ENCODE measurements at places on chromosomes 1 and 21.

GRCh38 chr1:18875107-18875795 lies 15.8 kb upstream of the TAS1R2 start:
- peak; percentile 72 for DNase-seq

DNA sequence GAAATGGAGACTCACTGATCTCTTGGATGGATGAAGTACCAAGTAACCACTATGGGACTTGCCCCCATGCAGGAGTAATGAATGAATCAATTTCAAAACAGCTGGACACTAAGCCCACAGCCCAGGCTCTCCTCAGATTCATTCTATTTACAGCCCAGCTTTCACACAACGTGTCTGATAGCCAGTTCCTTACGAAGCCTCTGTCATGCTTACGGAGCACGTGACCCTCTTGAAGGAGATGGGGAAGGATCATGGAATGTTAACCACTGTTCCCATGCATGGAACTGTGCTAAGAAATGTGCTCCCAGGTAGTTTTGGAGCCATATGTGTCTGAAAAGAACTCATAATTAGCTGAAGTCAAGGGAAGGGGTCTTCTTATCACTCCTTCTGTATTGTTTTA lies 124.1 kb downstream of the KIF26B start:
- DNase-seq = no peak

- DNase-seq = no peak
Observed at GRCh38 chr1:3598051-3598491, 13.2 kb downstream of the MEGF6 start.

- no peak for DNase-seq
Observed at GRCh38 chr21:42311160-42311559, 4.0 kb downstream of the TFF3 start.

- no peak for DNase-seq
Observed at GRCh38 chr1:14954210-14954609, 199.3 kb upstream of the TMEM51 start.

- no peak for DNase-seq
Observed at GRCh38 chr1:34785231-34785874, 4.3 kb downstream of the GJB3 start.

DNA sequence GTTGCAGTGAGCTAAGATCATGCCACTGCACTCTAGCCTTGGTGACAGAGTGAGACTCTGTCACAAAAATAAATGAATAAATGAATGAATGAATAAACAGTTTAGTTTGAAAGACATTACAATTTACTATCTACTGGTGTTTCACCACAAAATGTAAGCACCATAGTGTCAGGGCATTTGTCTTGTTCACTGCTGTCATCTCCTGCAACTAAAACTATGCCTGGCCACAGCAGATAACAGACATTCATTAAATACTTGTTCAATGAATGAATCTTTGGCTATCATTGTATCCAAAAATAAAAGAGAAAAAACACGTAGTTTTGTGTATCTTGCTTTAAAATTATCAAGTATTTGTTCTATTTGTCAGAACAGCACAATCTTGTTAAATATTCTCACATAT lies 32.5 kb downstream of the SASS6 start:
- no peak for DNase-seq

DNA sequence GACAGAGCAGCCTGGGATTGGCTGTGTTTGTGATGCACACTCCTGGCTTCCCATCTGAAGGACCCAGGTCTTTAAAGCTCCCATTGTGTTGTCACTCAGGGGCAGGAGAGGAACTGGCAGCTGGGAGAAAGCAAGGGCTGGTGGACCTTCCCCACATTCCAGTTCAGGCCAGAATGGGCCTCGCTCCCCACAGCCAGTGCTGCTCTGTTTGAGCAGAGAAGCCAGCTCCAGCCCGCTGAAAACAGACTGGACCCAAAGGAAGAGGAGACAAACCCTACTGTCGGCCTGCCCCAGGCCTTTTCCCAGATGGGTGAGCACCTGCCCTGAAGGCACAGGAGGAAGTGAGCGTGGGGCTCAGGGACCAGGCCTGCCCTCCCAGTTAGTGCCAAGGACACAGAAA lies 499.4 kb downstream of the NPHP4 start:
- DNase-seq = no peak

- DNase-seq = no peak
Observed at GRCh38 chr1:232505884-232506283, 124.0 kb downstream of the SIPA1L2 start.

DNA sequence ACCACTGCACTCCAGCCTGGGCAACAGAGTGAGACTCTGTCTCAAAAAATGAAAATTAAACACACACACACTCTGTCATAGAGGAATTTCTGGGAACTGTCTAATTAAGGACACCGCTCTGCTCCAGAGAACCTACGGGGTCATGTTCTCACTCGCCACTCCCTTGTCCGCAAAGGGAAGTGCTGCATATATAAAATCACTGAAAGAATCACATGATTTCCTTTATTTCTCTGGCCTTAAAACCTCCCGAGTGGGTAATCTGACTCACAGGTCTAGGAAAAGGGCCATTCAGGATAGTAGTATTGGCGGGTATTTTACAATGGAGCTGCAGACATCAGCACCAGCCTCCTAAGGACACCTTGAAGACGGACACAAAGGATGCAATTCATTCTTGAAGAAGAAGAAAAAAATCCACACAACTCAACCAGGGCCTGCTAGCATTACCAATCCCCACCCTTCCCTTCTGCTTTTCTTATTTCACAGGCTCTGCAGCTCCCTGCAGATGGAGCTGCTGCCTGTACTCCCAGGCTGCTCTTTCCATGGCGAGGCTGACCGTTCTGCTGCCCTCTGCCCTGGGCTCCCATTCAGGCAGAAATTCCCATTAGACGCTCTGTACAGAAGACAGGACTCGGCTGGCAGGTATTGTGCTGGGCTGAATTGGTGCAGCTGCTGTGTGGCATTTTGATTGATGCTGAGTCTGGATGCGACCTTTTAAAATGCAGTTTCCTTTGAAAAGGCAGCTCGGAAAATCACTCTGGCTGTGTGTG lies 53.3 kb upstream of the FAM89A start:
- peak; percentile 15 for DNase-seq

GRCh38 chr1:77031106-77031662 lies 163.9 kb downstream of the ST6GALNAC5 start:
- DNase-seq = no peak

- no peak for DNase-seq
Observed at GRCh38 chr21:41387042-41387819, 25.4 kb downstream of the MX2 start.

- DNase-seq = no peak
Observed at GRCh38 chr1:38029685-38030511, 16.7 kb downstream of the POU3F1 start.

DNA sequence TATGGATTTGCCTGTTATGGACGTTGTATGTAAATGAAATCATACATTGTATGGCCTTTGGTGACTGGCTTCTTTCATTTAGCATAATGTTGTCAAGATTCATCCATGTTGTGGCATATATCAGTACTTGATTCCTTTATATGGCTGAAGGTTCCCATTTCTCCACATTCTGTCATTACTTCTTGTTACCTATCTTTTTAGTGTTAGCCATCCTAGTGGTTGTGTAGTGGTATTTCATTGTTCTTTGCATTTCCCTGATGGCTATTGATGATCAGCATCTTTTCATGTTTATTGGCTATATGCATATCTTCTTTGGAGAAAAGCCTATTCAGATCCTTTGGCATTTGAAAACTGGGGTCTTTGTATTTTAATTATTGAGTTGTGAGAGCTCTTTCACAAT lies 39.8 kb upstream of the PODN start:
- no peak for DNase-seq

GRCh38 chr1:210571356-210572284 lies 242.9 kb downstream of the HHAT start:
- DNase-seq = no peak

DNA sequence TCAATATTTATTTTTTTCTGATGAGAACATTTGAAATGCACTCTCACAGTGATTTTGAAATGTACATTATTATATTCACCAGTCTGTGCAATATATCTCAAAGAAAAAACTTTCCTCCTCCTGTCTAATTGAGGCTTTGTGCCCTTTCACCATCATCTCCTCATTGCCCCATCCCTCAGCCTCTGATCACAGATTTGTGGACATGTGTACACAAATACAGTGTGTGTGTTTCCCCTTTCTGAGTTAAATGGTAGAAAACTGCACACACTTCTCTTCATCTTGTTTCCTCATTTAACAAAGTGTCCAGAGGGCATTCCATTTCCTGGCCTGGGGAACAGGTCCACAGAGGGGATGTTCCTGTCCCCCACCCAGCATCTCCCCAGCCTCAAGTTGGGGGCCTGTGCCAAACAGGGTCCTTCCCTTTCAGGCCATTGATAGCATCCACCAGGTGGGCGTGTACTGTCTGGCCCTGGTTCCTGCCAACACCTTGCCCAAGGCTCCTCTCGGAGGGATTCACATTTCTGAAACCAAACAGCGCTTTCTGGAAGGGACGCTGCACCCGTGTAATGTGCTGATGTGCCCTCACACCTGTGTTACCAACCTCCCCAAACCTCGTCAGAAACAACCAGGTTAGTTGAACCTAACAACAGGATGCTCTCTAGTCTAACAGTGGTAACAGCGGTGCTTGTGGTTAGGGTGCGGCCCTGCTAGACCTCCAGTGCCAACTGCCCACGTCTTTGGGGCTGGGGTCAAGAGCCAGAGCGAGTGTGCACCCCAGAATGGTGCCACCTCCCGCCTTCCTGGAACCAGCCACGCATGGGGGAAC lies 54.6 kb downstream of the S100B start:
- no peak for DNase-seq

DNA sequence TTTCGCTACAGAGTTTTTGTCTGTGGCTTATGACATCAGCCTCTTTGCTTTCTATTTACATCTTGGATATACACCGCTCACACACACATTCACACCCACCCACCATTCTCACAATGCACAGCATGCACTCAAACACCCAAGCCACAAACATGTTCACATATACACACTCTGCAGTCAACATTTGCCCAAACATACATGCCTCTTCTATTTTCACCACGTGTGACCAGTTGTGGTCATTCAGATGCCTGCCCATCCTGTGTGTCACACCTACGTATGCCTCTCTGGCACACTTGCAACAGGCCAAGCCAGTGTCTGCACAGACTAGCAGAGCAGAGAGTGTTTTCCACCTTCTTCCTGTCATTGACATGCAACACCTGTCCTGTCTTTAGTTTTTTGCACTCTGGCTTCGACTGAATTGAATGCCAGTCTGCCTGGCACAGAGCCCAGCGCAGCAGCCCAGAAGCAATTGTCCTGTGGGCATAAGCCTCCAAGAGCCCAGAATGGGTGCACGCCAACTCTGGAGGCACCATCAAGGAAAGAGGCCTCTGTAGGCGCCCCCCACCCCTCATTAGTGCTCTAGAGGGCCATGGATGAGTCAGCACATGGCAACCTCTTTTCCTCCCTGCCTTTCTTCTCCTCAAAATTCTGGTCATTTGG lies 37.7 kb upstream of the LRRN2 start:
- no peak for DNase-seq

GRCh38 chr1:51515312-51515960 lies 3.6 kb downstream of the EPS15 start:
- DNase-seq = no peak

- no peak for DNase-seq
Observed at GRCh38 chr1:191618181-191618580, 540.1 kb upstream of the RGS18 start.

DNA sequence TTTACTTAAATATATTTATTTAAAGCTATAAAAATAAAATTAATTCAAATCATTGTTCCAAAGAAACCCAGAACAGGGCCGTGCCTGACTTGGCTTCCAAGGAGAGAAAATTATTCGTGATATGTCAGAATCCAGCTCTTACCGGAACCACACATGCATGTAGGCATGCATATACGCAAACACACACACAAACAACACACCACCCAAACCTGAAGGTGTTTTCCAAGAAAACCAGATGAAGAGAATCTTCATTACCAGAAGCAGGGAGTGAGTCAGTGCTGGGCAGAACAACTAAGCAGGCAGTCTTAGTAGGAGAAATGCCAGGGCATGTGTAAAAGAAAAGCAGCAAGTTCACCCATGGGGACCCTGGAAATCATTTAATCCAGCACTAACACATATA lies 432.0 kb upstream of the BEND5 start:
- no peak for DNase-seq

DNA sequence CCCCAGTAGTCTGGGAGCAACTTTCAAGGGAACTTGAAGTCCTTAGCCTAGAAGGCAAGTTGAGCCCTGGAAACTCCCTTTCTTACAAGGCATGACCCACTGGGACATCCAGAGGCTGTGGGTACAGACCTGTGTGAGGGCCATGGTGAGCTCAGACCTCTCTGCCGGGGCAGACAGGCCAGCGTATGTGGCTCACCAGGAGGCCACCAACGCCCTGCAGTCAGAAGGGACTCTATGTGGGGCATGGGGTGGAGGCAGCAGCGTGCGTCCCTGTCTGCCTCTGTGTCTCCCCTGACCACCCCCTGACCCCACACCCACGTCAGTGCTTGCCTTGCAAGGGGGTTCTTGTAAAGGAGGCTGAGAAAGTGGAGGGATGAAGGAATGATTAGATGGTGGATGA lies 10.8 kb downstream of the COQ8A start:
- DNase-seq = no peak
